Activated CD4-positive, alpha-beta T cell treated with anti-CD3 and anti-CD28 coated beads, Interleukin-2, amount 50 U/mL, for 24 hours (primary cell): ENCODE measurements at places on chromosomes 2 and 18.

DNA sequence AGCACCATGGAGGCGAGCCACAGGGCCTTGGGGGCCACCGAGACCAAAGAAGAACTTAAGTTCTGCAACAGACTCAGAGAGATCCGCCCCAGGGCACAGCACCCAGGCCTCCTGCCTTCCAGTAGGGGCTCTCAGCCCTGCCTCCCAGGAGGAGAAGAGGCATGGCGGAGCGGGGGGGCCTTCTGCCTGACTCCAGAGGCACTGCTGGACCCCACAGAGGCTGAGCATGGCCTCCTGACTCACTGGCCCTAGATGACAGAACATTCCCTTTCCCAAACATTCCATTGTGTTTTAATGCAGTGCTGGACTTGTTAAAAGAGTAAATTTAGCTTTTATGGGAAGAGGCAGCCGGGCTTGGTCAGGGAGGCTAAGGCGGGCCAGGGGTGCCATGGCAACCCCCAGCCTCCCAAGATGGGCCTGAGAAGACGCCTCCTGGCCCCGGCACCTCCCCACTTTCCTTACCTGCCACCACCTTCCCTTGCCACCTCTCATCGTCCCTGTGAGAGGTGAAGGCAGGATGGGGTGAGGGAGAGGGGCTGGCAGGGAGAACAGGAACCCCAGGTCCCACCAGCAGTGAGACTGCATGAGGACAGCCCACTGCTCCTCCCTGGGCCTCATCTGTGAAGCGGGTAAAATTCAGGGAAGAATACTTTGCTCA, 65.4 kb downstream of the SMAD7 start:
- no peak for DNase-seq

DNA sequence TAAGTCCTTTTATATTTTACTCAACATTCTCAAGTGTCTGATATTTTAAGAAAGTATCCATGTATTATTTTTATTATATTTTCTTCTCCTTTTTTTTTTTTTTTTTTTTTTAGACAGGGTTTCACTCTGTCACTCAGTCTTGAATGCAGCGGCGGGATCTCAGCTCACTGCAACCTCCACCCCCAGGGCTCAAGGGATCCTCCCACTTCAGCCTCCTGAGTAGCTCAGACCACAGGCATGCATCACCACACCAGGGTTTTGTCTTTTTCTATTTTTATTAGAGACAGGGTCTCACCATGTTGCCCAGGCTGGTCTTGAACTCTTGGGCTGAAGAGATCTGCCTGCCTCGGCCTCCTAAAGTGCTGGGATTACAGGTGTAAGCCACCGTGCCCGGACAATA, 212.1 kb downstream of the TCF4 start:
- no peak for DNase-seq

DNA sequence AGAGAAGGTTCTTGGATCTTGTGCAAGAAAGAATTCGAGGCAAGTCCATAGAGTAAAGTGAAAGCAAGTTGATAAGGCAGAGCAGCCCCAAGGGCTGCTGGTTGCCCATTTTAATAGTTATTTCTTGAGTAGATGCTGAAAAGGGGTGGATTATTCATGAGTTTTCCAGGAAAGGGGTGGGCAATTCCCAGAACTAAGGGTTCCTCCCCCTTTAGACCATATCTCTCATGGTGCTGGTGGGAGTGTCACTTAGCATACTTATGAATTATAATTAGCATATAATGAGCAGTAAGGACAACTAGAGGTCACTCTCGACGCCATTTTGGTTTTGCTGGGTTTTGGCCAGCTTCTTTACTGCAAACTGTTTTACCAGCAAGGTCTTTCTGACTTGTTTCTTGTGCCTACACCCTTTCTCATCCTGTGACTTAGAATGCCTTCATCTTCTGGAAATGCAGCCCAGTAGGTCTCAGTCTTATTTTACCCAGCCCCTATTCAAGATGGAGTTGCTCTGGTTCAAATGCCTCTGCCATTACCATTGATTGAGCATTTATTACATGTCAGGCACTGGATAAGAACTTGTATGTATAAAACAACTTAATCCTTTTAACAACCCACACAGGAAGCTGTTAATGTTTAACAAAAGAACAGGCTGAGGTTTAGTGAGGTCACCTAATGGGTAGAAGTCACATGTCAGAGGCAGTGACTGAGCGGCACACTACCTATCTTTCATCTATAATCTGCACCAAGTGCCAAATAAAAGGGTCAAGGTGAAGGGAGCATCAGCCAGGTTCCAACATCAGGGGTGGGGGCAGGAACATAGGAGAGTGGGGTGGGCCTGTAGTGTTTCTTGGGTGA, 250.9 kb downstream of the ICOS start:
- no peak for DNase-seq

DNA sequence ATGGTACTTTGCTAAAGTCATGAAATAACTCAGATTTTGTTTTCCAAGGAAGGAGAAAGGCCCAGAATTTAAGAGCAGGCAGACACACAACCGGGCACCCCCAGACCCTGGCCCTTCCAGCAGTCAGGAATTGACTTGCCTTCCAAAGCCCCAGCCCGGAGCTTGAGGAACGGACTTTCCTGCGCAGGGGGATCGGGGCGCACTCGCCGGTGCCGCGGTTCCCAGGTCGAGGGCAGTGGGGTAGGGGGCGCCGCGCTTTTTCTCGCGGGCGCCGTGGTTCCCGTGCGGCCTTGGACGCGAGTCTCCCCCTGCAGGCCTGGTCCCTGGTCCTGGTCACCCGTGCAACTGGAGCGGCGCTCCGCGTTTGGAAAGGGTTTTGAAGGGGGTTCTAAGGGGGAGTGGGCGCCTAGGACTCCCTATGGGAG, 1.2 kb downstream of the ZNF236 start:
- no peak for DNase-seq

DNA sequence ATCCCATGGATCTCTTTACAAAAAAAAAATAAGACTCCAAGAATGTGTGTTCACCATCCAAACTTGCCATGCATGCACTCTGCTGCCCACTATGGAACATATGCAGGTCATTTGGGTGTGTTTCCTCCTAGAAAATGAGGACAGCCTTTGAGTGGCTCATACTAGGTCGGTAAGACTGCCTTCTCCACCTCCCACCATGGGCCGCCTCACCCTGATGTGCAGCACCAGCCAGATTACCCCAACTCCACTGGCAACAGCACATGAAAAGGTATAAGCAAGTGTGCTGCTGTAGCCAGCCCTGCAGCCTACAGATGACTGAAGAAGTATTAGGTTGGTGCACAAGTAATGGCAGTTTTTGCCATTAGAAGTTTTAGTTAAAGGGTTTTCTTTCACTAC, 214.2 kb downstream of the ATAD2B start:
- no peak for DNase-seq

DNA sequence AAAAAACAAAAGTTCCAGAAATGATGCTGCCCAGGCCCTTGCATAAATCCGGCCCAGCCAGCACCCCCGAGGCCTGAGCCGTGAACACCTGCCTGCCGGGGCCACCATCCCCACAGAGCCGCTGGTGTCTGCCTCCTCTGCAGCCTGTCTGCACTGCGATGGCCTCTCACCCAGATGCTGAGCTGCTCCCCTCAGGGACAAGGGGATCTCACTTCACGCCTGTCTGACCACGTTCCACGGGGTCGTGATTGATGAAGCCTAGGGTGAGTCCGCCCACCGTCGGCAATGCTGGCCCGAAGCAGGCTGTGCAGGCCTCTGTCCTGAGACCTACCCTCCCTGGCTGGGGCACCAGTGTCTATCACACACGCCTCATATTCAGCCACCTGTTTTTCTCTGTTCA, 444.2 kb downstream of the EIPR1 start:
- no peak for DNase-seq

- DNase-seq: no peak
Observed at GRCh38 chr2:69299772-69300516, 87.1 kb downstream of the GFPT1 start.

DNA sequence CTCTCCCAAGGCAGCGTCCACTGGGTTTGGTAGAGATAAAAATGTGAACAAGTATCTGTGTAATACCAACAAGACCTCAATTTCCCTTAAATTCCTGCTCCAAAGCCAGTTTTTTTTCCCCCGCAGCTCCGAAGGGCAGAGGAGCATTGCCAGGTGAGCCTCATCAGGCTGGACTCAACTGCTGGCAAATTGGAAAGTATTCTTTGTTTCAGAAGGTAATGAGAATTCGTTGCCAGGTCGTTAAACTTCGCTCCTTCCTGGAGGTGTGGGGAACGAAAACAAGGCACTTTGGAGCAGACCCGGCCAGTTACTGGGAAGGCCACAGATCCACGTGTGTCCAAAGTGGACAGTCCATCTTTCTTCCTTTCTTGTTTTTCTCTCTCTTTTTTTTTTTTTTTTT, 30.4 kb upstream of the ASB18 start:
- DNase-seq: no peak

- DNase-seq: no peak
Observed at GRCh38 chr2:64447317-64448040, 6.5 kb upstream of the LGALSL start.

DNA sequence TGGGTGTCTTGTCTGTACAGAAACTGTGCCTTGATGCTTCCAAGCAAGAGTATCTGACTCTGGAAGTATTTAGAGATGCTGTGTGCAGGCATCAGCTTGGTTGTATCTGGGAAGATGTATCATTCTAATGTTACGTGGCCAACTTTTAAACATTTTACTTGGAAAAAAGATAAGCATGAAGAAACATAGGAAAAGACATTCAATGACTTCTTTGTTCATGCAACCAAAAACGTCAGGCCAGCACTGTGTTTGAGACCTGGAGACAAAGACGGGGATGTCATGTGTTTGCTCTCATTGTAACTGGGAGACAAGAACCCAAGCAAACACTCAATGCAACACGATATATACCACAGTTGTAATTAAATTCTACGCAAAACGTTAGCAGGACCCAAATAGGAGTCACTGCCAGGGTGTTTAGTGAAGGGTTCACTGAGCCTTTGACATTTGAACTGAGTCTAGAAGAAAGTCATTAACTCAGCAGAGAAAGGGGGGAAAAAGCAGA, 8.9 kb upstream of the SESTD1 start:
- no peak for DNase-seq

DNA sequence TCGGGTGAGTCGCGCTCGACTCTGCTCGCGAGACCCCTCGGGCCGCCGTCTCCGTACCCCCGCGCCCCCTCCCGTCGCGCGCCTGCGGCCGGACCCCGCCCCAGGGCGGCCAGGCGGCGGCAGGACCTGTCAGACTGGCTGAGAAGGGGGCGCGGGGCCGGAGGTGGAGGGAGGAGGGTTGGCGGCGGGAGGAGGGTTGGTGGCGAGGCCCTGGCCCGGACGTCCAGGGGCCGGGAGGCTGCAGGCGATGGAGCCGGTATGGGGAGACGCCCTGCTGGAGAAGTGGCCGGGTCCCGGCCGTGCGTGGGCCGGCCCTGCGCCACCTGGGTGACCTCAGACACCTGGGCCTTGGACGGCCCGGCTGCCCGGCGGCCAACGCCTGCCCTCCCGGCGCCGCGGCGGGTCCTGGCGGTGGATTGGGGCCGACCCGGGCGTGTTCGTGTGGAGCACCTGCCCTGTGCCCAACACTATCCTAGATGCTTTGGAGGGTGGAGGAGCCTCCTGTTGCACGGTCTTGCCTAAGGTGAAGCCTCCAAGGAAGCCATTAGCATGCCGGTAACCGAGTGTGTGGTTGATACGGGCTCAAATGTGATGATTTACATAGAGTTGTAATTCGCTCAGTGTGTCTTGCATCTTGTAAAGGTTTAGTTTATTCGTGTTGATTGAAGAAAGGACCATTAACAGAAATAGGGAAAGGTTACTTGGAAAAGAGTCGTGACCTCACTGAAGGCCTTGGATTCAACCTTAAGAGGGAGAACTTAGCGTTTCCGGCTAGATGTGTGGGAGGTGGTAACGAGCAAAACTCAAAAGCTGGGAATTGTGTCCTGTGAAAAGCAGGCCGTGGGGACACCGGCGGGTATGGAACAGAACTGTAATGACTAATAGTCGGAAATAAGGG, 550 bp downstream of the MYL12B start:
- DNase-seq: peak; percentile 13

- no peak for DNase-seq
Observed at GRCh38 chr2:15363142-15363541, 198.0 kb downstream of the NBAS start.

GRCh38 chr2:170227507-170227947, 49.6 kb downstream of the MYO3B start:
- no peak for DNase-seq

- DNase-seq: no peak
Observed at GRCh38 chr18:57273194-57273593, 79.2 kb upstream of the ST8SIA3 start.

DNA sequence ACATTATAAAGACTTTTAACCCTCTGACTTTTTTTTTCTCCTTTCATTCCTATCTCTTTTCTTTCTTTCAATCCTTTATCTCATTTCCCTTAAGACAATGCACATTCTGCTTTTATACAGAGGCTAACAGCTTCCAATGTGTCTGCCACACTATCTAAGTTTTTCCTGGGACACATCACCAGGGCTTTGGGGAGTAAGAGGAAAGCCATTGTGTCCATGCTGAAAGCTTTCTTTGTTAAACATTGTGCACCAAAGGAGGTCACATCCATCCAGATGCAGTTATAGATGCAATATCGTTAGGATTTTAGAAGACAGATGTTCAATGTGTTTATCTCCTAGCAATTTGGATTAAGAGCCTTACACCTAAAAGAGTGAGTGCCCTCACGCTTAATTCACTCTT, 534.1 kb downstream of the CNTNAP5 start:
- DNase-seq: no peak

GRCh38 chr2:36480636-36481035, 117.3 kb downstream of the FEZ2 start:
- DNase-seq: no peak

GRCh38 chr2:85788603-85789002, 34.8 kb downstream of the ATOH8 start:
- DNase-seq: no peak

GRCh38 chr2:4628998-4629501, 925.7 kb downstream of the DCDC2C start:
- no peak for DNase-seq

- no peak for DNase-seq
Observed at GRCh38 chr18:32851936-32852335, 79.1 kb upstream of the KLHL14 start.

DNA sequence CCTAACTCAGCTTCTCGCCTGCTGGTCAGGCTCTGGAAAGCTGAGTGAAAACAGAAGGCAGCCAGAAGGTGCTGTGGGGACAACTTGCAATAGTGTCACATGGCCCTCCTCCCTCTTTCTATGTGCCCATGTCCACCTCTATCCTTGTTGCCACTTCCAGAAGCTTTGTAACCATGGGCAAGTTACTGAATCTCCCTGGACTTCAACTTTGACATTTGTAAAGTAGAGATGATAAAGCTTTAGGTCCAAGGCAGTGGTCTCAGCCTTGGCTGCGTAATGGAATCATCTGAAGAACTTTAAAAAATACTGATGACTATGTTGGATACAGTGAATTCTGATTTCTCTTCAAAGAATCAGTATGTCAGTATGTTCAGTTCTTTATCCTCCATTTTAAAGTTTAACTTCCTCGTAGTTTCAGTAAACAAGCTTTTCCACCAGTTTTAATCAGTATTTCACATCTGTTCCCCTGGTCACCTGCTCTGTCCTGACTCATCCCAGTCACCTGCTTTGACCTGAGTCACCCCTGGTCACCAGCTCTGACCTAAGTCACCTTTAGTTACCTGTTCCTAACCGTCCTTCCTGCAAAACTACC, 245.2 kb upstream of the STON1 start:
- no peak for DNase-seq
